ENCODE measurements at places on chromosomes 6 and 20.

- no peak for DNase-seq
These were observed 1121.7 kb upstream of the MAP3K7 start for GRCh38 chr6:91708534-91708933.

- DNase-seq: peak; percentile 42
These were observed 199.8 kb downstream of the DLL1 start for GRCh38 chr6:170091000-170091638.

DNA sequence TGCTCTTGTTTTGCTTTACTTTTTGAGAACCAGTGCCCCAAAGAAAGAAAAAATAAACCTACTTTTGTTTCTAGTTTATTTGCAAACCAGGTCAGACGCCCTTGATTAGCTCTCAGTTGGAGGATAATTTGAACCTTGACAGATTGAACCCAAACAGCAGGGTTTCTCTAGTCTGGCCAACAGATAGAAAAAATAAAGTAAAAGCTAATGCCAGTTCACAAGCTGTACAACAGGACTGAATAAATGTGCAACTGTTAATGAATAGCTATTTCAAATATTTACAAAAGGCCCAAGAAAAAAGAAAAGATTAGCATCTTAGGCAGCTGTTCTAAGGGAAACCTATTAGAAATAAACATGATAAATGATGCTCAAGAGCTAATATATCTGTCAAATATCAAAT lies 331.8 kb downstream of the CDKAL1 start:
- DNase-seq: no peak

GRCh38 chr6:42448927-42449659 lies 2.6 kb downstream of the TRERF1 start:
- DNase-seq: no peak

GRCh38 chr20:63532449-63532971 lies 4.7 kb downstream of the PTK6 start:
- no peak for DNase-seq

DNA sequence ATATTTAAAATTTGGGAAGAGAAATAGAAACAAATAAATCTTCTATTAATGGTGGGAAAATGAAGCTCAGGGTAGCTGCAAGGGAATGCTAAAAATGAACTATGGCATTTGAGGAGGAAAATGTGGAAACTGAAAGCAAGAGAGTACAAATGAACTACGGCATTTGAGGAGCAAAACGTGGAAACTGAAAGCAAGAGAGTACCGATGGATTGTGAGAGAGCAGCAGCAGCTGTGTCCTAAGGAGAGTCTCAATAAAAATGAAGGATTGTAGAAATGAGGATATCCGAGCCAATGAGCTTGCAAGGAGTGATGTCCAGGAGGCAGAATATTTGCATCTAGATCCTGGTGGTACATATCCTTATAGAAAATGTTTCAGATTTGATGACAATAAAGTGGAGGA lies 547.1 kb upstream of the ZNF337 start:
- no peak for DNase-seq

DNA sequence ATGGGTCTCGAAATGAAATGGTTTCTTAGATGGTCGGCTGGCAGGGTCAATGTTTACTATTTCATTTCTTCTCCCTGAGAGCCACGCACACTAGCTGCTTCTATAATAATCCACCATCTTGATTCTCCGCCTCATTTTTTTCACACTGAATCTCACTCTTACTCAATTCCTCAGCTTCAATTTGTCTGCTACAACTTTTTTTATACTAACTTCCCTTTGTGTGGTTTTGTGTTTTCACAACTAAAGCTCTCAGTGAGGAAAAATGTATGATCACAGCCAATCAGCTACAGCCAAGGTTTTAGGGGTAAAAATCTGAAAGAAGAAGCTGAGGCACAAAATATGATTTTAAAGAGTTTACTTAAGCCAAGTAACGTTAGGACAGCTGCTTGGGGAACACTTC lies 1309.4 kb downstream of the EPHA7 start:
- no peak for DNase-seq

GRCh38 chr6:107629548-107630129 lies 139.7 kb downstream of the SOBP start:
- no peak for DNase-seq

DNA sequence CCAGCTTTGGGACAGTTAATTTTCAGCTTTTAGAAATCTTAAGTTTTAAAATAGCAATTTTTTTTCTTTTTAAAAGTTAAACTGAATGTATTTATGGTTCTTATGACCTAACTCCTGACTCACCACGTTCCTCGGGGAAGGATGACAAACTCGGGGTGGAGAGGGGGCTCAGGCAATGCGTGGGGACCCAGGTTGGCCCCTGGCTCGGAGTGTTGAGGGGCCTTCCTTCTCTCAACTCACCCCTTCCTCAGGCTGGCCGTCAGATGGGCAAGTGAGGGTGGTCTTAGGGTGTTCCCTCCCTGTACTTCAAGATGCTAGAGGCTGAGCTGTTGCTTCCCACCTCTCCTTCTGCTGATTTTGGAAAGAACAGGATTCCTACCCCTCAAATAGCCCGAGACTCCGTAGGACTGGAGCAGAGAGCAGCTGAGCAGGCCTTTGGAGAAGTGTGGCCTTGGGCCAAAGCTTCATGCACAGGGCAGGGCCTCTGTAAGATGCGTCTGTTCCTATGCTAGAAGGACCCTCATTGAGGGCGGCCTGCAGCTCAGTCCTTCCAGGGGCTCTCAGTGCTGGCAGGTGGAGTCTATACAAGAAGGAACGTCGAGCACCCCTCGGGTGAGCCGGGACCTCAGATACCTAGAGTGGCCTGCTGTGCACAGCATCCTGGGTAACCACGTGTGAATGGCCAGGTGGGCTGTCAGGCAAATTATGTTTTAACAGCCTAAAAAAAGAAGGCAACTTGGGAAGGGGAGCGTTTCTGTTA lies 79.3 kb downstream of the TCP11 start:
- DNase-seq: no peak

DNA sequence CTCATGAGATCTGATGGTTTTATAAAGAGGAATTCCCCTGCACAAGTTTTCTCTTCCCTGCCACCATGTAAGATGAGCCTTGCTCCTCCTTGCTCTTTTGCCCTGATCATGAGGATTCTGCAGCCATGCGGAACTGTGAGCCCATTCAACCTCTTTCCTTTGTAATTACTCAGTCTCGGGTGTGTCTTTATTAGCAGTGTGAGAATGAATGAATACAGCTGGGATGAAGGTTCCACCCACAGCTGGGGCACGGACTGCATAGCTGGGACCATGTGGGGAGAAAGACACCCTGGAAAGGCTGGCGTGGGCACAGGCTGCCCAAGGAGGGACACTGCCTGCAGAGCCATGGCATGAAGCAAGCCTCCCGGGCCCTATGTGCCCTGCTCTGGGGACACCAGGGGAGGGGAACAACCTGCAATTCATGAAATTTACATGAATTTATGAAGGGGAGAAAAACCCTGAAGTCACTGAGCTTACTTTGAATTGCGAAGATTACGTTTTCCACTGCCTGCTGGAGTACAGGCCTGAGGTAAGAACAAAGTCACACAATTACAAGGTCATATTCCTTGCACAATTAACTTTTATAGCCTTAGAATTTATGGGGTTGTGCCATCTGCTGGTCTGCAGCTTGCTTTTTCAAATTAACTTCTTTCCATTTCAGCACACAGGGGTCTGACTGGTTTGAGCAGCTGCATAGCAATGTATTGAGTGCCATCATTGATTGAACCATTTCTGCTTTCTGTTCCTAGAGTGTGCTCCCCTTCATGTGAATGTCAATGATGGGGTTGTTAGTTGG lies 46.2 kb downstream of the SLC22A1 start:
- DNase-seq: no peak

- DNase-seq: no peak
These were observed 1.7 kb upstream of the TMEM170B start for GRCh38 chr6:11535801-11536230.
